ENCODE measurements at places on chromosomes 5 and 9.

GRCh38 chr5:88831816-88832215 lies 51.2 kb downstream of the MEF2C start:
- no peak for DNase-seq

GRCh38 chr5:125011947-125012346 lies 265.5 kb upstream of the ZNF608 start:
- no peak for DNase-seq

GRCh38 chr9:37348917-37349316 lies 73.6 kb upstream of the GRHPR start:
- no peak for DNase-seq

GRCh38 chr9:98018347-98018746 lies 35.2 kb downstream of the ANP32B start:
- no peak for DNase-seq

DNA sequence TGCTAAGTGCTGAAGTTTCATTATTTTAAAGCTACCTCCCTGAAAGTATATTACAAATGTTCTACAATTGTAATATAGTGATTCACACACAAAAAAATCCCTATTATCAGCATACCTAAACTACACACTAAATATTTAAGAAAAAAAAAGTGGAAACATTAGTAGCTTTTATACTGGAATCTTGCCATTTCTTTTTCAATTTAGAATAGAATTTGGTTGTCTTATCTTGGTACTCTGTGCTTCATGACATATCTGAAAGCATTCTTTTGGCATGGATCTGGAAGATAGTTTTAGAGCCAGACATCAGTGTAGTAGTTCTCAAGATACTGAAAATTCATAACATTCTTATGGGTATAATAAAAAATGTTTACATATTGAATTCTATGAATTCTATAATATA lies 35.0 kb downstream of the SLC1A3 start:
- no peak for DNase-seq
